Central memory CD4-positive, alpha-beta T cell (primary cell): ENCODE measurements at places on chromosomes 1 and 21.

- DNase-seq: no peak
These were observed 64.6 kb downstream of the RHOU start for GRCh38 chr1:228799924-228800323.

GRCh38 chr1:24175033-24175755 lies 11.9 kb downstream of the IFNLR1 start:
- no peak for DNase-seq

DNA sequence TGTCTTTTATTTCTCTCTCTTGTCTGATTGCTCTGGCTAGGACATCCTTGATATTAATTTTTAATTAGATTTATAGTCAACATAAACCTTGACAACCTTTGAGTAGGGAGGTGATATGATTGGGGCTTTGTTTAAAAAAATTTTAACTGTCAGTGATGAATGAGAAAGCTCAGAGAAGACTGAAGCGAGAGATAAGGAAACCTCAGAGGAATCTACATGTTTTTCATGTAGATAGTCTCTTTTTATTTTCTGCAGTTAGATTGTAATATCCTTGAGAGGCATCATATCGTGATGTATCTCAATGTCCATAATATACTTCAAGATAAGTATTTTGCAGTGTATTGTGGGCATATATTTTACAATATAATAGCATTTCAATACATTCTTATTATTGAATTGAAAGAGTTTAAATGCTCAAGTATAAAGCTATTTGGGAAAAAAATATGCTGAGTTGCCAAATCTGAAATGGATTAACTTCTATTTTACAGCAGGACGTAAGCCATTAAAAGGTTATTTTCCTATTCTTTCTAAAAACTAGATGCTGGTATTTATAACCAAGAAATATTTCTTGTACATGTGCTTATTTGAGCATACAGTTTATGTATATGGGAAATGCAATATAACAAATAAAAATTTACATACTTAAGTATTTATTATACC lies 802.4 kb upstream of the ADGRL4 start:
- DNase-seq: no peak

- peak; percentile 54 for DNase-seq
These were observed 244.2 kb upstream of the HOOK1 start for GRCh38 chr1:59570524-59570923.

GRCh38 chr1:41874903-41875411 lies 43.8 kb downstream of the HIVEP3 start:
- no peak for DNase-seq

- no peak for DNase-seq
These were observed 3.3 kb downstream of the TMEM51 start for GRCh38 chr1:15156807-15157380.

GRCh38 chr1:30923597-30923996 lies 15.0 kb upstream of the SDC3 start:
- DNase-seq: no peak

DNA sequence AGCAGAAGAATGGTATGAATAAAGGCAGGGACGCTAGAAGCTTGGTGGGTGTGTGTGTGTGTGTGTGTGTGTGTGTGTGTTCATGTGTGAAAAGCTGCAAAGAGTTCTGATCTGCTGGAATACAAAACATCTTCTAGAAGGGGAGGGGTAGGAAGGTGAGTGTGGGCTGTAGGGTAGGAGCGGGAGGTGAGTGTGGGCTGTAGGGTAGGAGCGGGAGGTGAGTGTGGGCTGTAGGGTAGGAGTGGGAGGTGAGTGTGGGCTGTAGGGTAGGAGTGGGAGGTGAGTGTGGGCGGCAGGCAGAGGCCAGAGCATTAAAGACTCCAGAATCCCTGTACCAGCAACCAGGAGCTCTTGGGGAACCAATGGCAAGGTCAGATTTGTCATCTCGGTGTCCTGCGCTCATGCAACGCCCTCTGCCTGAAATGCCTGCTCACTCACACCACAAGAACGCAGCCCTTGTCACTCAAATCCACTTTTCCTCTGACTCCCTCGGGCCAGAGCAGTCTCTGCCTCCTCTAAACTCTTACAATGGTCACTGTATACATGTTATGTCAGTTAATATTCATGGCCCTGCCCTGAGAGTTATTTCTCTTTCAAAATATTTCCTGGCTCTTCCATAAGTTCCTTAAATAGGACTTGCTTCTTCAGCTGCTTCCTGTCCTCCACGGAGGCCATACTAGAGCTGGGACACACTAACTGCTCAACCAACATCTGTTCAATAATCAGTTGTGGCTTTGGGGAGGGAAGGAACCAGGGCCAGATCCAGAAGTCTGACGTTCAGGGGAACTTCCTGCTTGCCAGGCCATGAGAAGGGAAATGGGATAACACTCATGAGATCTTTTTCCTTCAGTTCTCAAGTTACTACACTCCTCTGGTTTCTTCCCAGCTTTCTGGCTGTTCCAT lies 53.6 kb upstream of the ZNF644 start:
- DNase-seq: no peak

DNA sequence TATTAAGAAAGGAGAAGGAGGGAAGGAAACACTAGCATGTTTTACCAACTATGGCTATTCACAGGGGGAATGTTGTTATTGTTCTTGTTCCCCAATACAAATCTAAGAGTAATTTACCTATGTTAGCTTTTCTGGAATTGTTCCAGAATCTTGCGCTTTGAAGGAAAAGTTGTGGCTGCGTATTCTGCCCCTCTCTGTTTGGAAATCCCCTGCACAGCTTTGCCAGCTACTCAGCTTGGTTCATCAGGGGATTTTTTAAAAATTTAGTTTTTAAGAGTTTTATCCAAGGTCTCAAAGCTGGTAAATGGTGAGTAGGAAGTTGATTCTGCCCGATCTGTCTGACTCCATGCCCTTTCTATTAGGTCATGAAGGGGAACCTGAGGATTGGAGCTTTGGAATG lies 9.5 kb upstream of the IRF6 start:
- DNase-seq: no peak

DNA sequence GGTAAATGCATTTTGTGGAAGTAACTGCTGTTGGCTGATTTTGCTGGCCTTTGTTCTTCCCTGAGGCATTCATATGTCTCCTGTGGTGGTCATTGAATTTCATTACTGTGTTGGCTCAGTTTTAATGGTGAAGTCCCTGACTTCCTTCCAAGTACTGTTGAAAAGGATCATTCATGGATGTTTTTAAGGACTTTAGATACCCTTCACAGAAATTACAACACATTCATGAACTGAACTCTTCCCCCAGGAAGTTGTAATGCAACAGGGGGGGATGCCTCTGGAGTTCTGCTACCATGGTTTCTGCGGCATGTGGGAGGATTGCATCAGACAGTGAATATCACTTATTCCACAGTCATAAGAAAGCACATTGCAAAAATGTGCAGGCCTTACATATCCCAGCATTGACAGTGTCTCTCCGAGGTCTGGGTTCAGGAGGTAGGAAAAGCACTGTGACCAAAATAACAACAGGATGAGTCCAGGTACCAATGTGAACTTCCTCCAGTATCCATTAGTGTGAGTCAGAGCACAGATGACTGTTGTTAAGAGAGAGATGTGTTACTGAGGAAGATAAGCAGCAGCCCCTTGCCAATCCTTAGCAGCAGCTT lies 2.1 kb upstream of the RAB3GAP2 start:
- no peak for DNase-seq

- no peak for DNase-seq
These were observed 308.4 kb upstream of the BEND5 start for GRCh38 chr1:49085079-49085478.

- DNase-seq: no peak
These were observed 38.3 kb upstream of the PRSS38 start for GRCh38 chr1:227777156-227777555.

- no peak for DNase-seq
These were observed 2.6 kb downstream of the CHML start for GRCh38 chr1:241637604-241638003.

GRCh38 chr1:65724151-65724550 lies 68.5 kb upstream of the PDE4B start:
- DNase-seq: no peak

DNA sequence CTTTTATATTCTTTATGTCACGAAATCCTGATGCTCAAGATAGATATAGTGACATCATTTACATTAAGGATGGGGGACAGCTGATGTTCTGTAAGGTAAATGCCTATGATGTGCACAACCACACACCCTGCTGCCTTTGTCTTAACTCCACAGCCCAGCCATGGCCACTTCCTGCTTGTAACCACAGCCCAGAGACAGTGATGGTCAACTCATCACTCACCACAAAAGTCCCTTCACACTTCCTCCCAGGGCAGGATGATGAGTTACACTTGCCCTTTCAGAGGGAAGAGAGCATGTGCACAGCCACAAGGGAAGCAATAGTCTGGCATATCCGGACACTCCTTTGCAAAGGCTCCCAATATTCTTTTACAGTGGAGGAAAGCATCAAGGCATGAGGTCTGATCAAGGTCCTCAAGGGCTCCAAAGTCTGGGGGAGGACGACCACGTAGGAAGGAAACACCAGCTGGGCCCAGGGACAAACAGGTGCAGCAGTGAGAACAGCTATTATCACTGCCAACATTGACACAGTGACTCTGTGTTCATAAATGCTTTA lies 53.8 kb downstream of the PLPP3 start:
- DNase-seq: no peak

- DNase-seq: no peak
These were observed 9.1 kb downstream of the LAMC2 start for GRCh38 chr1:183195142-183195574.

DNA sequence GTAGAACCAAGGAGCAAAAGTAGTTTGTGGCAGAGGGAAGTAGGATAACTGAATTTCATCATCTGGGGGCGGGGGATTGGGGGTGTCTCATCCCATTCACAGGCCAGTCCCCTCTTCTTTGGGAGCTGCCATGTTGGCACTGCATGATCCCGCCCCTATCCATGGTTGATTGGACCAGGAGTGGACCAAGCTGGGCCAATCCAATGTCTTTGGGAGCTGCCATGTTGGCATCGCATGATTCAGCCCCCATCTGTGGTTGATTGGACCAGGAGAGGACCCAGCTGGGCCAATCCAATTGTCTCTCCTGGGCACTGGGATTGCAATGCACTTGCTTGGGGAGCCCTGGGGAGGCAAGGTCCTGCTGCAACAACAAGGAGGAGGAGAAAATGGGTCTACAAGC lies 12.3 kb upstream of the ALPL start:
- no peak for DNase-seq

DNA sequence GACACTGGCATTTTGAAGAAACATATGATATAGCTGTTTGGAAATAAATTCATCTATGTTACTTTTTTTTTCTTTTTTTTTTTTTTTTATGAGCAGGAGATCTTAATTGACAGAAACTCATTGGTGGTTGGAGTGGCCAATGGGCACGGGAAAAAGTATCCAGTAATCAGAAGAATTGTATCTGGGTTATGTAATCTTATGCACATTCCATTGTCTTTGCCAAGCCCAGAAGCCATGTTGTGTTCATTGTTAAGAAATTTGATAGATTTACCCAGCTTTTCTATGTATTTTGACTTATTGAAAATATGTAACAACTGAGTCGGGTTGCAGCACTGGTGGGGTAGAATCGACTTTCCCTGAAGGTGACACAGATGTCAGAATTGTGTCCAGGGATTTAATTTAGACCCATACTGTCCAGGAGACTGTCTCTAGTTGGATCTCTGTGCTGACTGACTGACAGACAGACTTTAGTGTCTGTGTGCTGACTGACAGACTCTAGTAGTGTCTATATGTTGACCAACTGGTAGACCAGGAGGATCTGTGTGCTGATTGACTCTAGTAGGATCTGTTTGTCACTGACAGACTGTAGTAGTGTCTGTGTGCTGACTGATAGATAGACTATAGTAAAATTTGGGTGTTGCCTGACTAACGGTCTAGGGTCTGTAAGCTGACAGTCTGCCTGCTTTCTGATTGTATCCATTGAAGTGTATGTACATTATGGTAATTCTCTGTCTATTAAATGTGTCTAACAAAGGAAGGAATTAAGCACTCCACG lies 12.3 kb upstream of the C4BPB start:
- no peak for DNase-seq

GRCh38 chr1:41504114-41505035 lies 19.9 kb upstream of the EDN2 start:
- no peak for DNase-seq

GRCh38 chr1:151831605-151832004 lies at the start of gene RORC:
Gene RORC, minus strand, starts transcription at chr1:151831802. Its CDS starts 38 bp downstream, at chr1:151831764.
- DNase-seq: no peak

DNA sequence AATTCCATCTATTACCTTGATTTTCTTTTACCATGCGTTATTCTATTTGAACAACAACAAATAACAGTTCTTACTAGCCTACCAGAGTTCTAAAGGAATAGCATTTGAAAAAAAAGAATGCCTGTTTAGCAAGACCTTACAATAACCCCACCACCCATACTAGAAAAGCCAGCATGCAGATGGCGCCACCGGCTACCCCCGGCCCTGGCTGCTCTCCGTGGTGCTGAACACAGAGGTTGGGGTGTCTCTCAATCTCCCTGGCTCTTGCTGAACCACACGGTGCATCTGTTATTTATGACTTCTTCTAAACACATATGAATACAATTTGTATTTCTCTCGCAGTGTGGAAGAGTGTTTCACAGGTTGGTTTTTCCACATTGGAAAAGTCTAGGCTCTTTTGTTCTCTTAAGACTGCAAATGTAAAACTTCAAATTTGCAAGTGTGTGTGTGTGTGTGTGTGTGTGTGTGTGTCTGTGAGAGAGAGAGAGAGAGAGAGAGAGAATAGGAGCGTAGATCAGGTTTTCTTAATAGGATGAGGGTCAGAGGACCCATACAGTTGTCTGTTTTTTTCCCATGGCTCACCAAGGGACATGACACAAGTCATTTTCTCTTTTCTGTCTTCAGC lies 13.6 kb downstream of the GRIK3 start:
- no peak for DNase-seq

GRCh38 chr1:175714350-175714749 lies 29.0 kb downstream of the TNR start:
- no peak for DNase-seq

- peak; percentile 64 for DNase-seq
These were observed 26.7 kb upstream of the RBM15 start for GRCh38 chr1:110312188-110313121.

GRCh38 chr1:234838182-234838581 lies 228.2 kb upstream of the IRF2BP2 start:
- no peak for DNase-seq

GRCh38 chr1:105636052-105636451 lies 1420.4 kb upstream of the PRMT6 start:
- no peak for DNase-seq

GRCh38 chr1:21362096-21362495 lies 71.8 kb upstream of the ECE1 start:
- DNase-seq: no peak

GRCh38 chr21:20551939-20552338 lies 446.3 kb upstream of the NCAM2 start:
- no peak for DNase-seq

- no peak for DNase-seq
These were observed 230.3 kb upstream of the USP24 start for GRCh38 chr1:55445416-55445815.

DNA sequence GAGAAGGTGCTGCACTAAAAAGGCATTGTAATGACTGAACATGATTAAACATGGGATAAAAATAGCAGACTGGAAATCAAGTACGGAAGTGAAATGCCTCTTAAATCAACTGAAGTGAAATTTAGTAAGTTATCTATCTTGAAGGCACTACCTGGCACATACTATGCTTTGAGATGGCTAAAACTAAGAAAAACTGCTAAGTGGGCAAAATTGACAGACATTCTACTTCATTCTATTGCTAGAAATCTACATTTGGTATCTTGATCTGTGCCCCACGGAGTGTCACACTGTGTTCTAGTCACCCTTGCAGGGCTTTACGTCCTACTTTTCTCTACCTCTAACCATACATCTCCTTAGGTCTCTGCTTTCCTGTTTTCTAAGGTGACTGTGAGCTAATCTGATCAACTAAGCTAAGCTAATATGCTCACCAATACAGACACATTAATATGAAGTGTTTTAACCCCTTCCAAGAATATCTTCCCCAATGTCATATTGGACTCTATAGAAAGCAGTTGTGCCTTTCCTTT lies 4.1 kb downstream of the PDC start:
- DNase-seq: no peak
